IMR-90 (cell line): ENCODE measurements at places on chromosomes 16 and 17. TPM values are rescaled to one million over a fixed set of nuclear protein-coding genes. Genes with fewer than 3 reads are reported as not detected.

- H3K27ac ChIP-seq: no peak overlapping the region
- peaks cover 5% of the 10 kb centered on the region for H3K36me3 ChIP-seq
- no peak overlapping the region for H3K4me3 ChIP-seq
- H3K27me3 ChIP-seq: no peaks in the 10 kb centered on the region
- H3K4me1 ChIP-seq: no peaks in the 10 kb centered on the region
- DNase-seq: no peak
These were observed 7.9 kb downstream of the KATNB1 start for GRCh38 chr16:57743458-57743857.

DNA sequence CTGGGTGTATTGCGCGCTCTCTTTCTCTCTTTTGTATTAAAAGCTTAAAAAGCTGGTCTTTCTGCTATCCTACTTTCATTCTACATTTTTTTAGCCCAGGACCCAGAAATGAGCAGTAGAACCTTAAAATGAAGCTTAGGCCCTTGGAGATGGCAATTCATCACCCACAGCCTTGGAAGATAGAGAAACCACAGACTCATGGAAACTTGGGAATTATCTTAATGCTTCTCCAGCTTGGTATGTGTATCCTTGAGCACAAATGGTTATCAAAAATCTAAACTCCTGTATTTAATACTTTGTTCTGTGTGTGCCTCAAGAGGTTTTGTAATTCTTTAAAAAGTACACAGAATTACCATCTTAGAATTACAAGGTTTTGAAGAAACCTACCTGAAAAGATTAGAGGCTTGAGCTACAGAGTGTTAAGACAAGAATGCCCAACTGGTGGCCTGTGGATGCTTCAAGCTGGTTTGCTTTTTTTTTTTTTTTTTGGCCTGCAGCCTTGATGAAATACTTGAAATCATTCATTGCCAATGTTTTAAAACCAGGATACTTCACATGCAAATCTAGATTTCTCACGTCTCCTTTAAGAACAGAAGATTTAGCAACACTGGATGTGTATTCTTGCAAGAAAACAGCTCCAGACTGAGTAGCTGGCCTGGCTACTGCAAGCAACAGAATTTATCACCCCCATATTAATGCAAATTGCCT, 105.0 kb downstream of the XYLT1 start:
- H3K36me3 ChIP-seq: no peaks in the 10 kb centered on the region
- H3K4me1 ChIP-seq: peaks cover 12% of the 10 kb centered on the region
- H3K27me3 ChIP-seq: no peaks in the 10 kb centered on the region
- no peak overlapping the region for H3K4me3 ChIP-seq

The ZACN gene
- not detected in 2 replicates for total RNA-seq

The USP6 gene
- not detected in 2 replicates for total RNA-seq
